ENCODE measurements at places on chromosomes 3 and 15.

DNA sequence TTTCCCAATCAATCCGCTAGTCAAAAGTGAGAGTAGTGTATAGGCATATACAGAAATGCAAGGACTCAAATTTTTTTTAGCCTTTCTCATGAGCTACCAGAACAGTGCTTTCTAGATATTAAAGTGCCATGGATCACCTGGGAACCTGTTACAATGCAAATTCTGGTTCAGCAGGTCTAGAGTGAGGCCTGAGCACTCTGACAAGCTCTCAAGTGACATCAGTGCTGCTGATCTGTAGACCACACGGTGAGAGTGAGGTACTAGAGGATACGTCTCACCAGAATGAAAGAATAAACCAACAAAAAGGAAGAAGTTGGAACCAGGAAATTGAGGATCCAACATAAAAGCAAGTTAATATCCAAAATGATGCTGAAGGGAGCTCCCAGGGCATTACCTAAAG lies 16.0 kb upstream of the PLA2G4D start:
- no peak for DNase-seq

- no peak for DNase-seq
Measured at GRCh38 chr3:177946497-177946896, 589.7 kb upstream of the KCNMB2 start.

DNA sequence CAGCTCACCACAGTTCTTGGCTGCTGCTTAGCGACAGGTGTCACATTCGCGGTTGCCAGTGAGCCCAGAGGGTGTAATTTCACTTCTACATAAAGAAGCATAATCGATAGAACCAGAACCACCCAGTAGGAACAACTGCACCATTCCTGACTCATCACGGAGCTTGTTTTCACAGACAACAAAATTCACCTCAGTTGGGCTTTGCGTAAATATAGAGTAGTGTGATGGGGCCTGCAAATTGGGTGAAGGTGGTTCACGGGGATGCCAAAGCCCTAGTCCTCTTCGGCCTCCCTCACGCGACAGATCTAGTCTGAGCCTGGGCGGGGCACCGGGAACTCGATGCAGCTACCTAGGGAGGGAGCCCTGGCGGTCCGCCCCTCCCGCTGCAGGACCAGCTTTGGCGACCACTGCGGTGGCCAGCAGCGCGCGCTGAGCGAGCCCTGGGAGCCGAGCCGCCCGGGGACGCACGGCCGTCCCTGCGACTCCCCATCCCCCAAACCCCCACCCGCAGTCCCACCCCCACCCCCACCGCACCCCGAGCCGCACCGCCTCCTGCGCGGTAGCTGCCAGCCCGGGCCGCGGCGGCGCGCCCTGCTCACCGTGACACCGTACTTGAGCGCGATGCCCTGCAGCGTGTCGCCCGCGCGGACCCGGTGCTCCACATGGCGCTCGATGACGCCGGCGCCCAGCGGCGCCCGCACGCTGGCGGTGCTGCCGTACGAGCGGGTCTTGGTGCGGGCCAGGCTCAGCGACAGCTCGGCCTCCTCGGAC lies 519 bp downstream of the LYSMD2 start:
- peak; percentile 60 for DNase-seq

GRCh38 chr3:170178651-170179050 lies 2.9 kb downstream of the PHC3 start:
- DNase-seq = no peak

GRCh38 chr3:108835101-108835500 lies 12.5 kb downstream of the TRAT1 start:
- DNase-seq = no peak

DNA sequence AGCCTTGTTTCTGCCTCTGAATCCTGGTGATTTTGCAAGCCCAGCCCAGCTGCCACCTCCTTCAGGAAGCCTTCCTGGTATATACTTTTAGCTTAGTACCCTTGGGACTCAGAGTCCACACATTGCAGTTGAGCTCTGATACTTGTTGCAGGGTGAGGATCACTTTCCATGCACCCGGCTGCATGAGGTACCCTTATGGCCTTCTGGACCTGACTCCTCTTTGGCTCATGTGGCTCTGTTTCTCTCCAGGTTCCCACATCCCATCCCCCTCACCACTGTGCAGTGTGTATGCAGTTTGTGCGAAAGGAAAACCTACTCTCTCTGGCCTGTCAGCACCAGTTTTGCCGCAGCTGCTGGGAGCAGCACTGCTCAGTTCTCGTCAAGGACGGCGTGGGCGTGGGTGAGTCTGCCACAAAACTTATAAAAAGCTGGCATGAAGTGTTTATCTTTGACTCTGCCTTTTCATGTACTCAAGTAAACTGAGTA lies 23.1 kb upstream of the P4HTM start:
- no peak for DNase-seq

GRCh38 chr3:8668216-8668615 lies 23.6 kb upstream of the SSUH2 start:
- DNase-seq = no peak

DNA sequence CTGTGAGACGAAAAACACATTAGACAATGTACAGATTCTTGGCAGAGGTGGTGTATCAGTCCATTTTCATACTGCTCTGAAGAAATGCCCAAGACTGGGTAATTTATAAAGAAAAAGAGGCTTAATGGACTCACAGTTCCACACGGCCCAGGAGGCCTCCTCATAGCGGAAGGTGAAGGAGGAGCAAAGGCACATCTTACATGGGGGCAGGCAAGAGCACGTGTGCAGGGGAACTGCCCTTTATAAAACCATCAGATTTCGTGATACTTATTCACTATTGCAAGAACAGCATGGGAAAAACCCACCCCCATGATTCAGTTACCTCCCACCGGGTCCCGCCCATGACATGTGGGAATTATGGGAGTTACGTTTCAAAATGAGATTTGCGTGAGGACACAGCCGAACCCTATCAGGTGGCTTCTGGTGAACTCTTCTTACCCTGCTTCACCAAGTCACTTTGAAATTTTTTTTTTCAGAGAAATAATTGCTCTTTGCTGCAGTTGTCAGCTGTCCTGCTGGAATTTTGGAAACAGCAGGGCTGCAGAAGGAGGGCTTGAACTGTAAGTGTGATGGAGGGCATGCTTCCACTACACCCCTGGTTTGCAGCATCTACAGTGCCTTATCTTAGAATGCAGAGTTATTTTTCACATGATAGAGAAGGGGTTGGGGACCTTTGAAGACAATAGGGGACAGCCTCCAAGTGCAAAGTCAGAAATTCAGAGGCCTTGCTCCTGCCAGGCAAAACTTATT lies 2.9 kb upstream of the IGF2BP2 start:
- no peak for DNase-seq

DNA sequence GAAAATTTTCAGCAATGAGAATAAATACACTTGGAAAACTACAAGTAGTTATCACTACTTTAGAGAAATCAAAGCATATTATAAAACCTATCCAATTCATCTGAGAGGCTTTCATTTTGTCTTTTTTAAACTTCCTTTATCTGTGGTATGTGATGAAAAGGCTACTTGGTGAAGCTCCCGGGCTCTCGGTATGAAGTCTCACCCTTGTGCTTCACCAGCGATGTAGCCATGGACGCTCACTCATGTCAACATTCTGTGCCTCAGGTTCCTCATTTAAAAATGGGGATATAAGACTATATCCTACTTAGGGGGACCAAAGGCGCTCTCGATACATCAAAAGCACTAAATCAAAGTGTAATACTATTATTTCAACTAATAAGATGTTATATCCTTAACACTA lies 14.9 kb downstream of the SATB1 start:
- no peak for DNase-seq

DNA sequence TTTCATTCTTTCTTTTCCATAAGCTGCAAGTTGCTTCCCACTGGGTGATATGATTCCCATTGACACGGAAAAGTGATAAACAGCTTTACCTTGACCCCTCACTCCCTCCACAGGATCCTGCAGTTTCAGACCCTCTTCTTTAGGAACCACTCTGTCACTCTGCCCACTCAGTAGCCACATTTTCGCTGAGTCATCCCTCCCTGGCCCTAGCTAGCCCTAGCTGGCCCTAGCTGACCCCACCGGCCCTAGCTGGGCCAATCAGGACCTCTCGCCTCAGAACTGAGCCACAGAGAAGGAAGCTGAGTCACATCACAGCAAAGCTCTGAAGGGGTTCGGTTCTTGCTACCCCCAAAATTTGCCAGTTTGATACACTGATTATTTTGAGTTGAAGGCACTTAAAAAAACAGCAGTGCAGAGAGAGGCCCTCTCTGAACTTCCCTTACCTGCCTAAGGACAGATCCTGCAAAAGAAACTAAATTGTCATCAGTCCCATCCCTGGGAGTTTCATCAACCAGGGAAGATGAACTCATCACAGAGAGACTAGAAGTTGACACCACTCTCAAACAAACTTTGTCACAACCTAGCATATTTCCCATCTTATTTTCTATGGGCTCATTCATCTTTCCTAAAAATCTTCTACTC lies 233.5 kb upstream of the PROK2 start:
- no peak for DNase-seq
